Inflammatory macrophage treated with lipopolysaccharide for 4 hours (primary cell): ENCODE measurements at places on chromosomes 5 and 9.

DNA sequence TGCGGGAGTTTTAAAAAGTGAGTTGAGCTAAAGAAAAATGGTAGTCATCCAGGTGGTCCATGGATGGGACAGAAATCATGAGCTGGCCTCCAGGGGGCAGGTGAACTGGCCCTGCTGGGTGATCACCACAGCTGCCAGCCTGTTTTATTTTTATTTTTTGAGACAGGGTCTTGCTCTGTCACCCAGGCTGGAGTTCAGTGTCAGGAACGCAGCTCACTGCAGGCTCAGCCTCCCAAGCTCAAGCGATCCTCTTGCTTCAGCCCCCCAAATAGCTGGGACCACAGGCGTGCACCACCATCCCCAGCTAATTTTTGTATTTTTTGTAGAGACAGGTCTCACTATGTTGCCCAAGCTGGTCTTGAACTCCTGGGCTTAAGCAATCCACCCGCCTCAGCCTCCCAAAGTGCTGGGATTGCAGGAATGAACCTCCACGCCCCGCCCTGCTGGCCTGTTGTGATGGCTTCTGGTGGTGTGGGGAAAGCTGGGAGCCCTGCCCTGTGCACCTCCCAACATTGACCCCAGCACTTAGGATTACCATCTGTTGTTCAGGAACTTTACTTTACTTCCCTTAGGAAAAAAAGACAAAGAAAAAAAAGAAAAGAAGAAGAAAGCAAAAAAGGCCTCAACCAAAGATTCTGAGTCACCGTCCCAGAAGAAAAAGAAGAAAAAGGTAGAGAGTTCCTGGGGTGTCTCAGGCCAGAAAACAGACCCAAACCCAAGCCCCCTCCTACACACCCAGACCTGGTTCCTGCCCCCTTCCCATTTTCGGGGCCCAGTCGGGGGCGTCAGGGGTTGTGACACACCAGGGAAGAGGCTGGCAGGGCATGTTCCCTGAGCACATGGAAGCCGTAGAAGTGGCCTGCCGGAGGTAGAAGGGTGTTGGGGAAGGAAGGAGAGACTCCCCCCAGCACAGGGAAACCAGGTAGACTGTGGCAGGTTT is 14.7 kb downstream of the CD74 start:
- no peak for DNase-seq

DNA sequence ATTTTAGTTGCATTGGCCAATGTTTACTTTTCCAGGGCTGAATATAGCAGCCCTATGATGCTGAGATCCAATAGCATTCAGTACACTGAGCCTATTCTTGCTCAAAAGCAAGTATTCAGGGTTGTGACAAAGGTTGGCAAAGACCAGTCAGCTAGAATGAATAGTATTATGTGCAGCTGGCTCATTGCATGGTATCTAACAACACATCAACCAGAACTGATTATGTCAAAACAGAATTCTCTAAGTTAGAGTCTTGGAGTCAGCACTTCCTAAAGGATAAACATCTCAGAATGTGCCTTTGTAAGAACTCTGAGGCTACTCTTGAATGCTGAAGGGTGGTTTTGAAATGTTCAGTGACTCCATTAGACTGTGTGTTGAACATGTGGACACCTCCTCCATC is 774.5 kb upstream of the RGMB start:
- no peak for DNase-seq

GRCh38 chr9:14278291-14278721 is 35.6 kb downstream of the NFIB start:
- no peak for DNase-seq

GRCh38 chr9:110521206-110521605 is 58.3 kb downstream of the SVEP1 start:
- no peak for DNase-seq

GRCh38 chr9:127921557-127922120 is 4.8 kb upstream of the ST6GALNAC4 start:
- peak; percentile 40 for DNase-seq

- DNase-seq, result no peak
Observed at GRCh38 chr5:126248611-126249010, 174.6 kb upstream of the GRAMD2B start.

GRCh38 chr5:139181835-139182452 is 16.2 kb downstream of the SIL1 start:
- peak; percentile 64 for DNase-seq

DNA sequence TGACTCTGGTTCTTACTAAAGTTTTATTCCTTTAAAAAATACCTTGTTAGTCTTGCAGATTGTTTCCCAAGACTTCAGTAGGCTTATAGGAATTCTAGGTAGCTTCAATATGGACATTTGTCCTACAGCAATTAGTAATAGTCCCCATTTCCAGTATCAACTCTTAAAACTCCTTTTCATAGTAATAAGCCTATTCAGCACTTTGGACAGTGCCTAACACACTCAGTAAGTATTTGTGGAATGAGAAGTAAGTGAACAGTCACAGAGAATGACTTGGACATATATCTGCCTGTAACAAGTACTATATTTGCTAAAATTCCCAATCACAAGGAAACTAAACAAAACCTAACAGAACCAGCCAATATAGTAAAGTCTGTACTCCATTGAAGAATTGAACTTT is 1291.8 kb upstream of the DMAC1 start:
- no peak for DNase-seq

DNA sequence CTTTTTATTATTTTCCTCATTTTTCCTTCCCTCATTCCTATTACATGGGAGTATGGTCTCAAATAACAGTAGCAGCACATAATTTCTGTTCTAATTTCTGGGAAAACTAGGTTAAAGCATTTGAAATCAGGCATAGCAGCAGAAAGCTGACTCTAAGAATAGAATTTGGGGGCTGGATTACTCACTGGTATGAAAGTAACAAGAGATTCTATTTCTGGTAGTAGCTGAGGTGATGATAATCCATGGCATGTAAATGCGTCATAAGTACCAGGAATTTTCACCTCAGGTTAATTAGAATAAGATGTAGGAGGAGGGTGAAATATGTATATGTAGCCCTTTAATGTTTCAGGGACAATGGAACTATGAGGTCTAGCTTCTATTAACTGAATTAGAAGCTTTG is 662.0 kb downstream of the PTPRD start:
- DNase-seq, result no peak
